ENCODE measurements at places on chromosomes 4 and X.

DNA sequence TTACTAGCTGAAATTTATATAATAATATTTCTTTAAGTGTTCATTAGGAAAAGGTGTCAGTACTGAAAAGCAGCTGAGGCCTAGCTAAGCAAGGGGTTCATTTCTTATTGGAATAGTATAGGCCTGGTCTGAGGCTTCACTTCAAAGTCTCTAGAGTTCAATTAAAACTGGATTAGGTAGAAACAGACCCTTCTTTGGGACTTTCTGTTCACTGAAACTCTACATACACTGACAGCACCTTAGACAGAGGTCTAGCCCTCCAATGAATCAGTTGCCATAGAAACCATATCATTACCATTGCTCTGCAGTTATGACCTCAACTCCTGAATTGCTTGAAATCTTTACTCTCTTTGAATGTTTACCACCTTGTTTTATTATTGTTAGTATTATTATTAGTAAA is 86.4 kb upstream of the MAB21L2 start:
- DNase-seq = no peak

GRCh38 chrX:118807151-118808017 is 16.2 kb upstream of the ZCCHC12 start:
- peak; percentile 45 for DNase-seq

- DNase-seq = no peak
These were observed 12.4 kb upstream of the STX18 start for GRCh38 chr4:4554234-4554633.

DNA sequence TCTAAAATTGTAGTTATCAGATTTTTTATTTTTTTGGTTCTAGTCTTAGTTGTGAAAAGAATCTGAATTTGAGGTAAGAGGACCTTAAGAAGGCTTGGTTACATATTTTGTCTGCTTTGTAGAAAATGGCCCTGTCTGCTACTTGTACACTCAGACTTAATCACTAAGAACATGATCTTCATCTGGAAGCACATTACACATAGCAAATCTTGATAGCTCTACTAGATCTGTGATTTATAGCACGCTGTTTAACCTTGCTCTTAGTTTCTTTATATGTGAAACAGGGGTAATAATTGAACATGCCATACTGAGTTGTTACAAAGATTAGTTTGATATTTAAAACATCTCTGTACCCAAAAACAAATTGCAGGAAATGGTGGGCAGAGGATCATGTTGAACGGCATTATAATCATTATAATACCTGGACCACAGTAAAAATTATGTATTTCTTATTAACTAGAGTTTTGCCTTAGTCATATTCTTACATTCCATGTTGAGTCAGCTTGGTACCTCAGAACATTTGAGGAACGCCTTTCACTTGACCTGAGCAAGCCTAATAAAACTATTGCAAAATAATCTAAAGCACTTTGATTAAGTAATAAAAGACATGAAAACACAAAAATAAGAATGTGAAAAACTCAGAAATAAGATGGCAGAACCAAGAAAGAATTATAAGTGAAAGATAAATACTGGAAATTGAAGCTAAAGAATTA is 738.0 kb upstream of the AADAT start:
- no peak for DNase-seq

GRCh38 chrX:86028681-86029080 is 18.7 kb downstream of the CHM start:
- DNase-seq = no peak

DNA sequence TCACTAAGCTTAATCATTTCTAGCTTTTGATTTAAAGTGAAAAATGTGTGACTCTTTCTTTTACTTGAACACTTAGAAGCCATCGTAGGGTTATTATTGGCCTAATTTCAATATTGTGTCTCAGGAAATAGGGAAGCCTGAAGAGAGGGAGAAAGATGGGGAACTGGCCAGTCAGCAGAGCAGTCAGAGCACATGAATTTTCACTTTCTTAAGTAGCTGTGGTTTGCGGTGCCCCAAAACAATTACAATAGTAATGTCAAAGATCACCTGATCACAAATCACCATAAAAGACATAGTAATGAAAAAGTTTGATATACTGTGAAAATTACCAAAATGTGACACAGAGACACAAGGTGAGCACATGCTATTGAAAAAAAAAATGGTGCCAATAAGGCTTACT is 45.5 kb downstream of the CENPC start:
- DNase-seq = no peak

All from NCI-H510A treated with DMSO at 0.1 percent for 48 hours (cell line).